ENCODE measurements at places on chromosomes 3 and 15. TPM values are rescaled to one million over a fixed set of nuclear protein-coding genes. Genes with fewer than 3 reads are reported as not detected.
A peak's percentile ranks its signal among the peaks of the same experiment; 100 is the strongest.

Gene WDR49
- total RNA-seq = 0.45 TPM

Gene HTR3D
- not detected for total RNA-seq

DNA sequence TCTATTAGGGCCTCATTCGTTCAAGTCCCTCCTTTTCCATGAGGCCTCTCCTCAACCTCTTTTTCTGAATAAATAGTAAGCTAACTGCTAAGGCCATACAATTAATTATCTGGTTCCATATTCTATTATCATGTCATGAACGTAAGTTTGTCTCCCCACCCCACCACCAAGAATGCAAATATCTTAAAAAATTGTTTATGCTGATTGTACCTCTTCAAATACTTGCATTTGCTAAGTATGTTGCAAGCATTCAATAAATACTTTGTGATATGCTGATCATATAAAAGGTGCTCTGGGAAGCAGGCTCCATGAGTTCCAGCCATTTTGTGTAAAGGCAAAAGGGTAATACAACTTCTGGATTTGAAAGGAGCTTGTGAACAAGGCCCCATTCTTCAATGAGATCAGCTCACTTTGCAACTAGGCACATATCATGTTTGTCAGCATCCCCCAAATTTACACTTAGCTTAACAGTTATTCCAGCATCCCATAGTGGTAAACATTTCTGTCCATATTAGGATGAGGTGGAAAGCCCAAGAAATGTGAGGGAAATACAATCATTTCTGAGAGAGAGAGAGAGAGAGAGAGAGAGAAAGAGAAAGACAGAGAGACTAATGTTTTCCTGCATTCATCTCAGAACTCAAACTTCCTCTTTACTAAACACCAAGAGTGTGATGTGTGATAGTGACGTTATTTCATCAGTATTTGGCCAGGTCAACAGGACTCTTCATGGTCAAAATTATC is 33.2 kb downstream of the SLC12A8 start:
- no peak for DNase-seq
- no peaks in the 10 kb centered on the region for H3K4me1 ChIP-seq
- no peaks in the 10 kb centered on the region for H3K27me3 ChIP-seq

DNA sequence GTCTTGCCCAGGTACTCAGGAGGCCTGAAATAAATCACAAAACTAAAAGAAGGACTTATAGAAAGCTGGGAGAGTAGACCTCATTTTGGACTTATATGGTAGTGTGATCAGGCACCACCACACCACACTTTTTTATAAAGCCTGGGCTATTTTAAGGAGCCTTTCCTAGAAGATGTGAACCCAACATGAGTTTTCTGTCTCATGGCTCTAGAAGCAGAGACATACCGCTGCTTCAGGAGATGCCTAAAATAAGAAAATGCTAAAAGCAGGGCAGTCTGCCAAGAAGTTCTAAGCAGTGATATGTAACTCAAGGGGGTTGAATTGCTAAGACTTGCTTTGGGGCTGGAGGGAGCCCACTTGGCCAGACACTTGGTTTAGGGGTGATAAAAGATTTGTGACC is 49.6 kb downstream of the SUMF1 start:
- peak overlapping the region; percentile 61 for H3K27ac ChIP-seq
- no peaks in the 10 kb centered on the region for H3K36me3 ChIP-seq
- H3K4me3 ChIP-seq = no peak overlapping the region
- no peaks in the 10 kb centered on the region for H3K27me3 ChIP-seq
- peak; percentile 18 for DNase-seq
- peaks cover 3% of the 10 kb centered on the region for H3K4me1 ChIP-seq

DNA sequence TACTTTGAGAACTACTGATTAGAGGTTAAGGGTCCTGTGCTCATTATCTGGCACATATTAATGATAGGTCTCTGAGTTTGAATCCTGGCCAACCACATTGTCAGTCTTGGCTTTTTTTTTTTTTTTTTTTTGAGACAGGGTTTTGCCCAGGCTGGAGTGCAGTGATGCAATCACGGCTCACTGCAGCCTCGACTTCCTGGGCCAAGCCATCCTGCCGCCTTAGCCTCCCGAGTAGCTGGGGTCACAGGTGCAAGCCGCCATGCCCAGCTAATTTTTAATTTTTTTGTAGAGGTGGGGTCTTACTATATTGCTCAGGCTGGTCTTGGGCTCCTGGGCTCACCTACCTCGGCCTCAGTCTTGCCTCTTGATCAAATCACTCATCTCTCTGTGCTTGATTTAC is 547 bp upstream of the PCCB start:
- peaks cover 4% of the 10 kb centered on the region for H3K4me1 ChIP-seq
- H3K27me3 ChIP-seq = no peaks in the 10 kb centered on the region
- H3K4me3 ChIP-seq = peak overlapping the region; percentile 79
- no peak for DNase-seq

GRCh38 chr3:135922903-135923250 is 42.7 kb upstream of the PPP2R3A start:
- H3K36me3 ChIP-seq = no peaks in the 10 kb centered on the region
- H3K4me1 ChIP-seq = no peaks in the 10 kb centered on the region
- no peak overlapping the region for H3K4me3 ChIP-seq
- DNase-seq = no peak
- H3K27ac ChIP-seq = no peak overlapping the region

DNA sequence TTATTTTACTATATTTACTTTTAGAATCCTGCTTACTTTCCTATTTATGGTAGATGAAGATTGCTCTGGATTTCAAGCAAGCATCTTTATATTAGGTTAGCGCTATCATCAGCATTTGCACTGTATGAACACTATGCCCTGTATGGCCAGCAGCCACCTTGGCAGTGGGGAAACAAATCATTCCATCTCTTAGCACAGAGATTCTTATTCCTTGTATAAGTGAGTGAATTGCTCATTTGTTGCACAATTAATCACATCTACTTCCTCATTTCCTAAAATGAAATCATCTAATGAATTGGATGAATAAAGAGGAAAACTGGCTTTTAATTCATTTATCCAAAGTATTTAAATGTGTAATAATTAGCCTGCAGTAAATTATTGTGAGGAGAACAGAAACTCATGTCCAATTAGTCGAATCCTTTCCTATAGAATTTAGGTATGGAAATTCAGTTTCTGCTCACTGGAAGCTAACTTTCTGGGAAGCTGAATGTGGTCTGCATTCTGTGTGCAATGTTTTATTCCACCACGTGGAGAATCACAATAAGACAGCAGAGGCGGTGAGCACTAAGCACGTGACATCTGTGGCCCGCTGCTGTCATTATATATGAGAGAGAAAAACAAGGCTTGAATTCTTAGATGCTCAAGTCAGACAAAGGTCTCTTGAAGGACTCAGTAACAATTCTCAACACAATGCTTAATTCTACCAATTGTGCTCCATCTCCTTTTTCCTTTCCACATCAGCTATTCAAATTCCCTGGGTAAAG is 93.4 kb downstream of the PEX5L start:
- H3K4me1 ChIP-seq = no peaks in the 10 kb centered on the region
- no peaks in the 10 kb centered on the region for H3K27me3 ChIP-seq
- DNase-seq = no peak
- no peak overlapping the region for H3K27ac ChIP-seq
- no peaks in the 10 kb centered on the region for H3K36me3 ChIP-seq
- no peak overlapping the region for H3K4me3 ChIP-seq

- no peak overlapping the region for H3K27ac ChIP-seq
- no peak for DNase-seq
- no peak overlapping the region for H3K4me3 ChIP-seq
- H3K36me3 ChIP-seq = no peaks in the 10 kb centered on the region
Measured at GRCh38 chr15:87293031-87293430, 963.5 kb downstream of the NTRK3 start.

GRCh38 chr3:6351752-6352151 is 509.2 kb upstream of the GRM7 start:
- H3K27me3 ChIP-seq = no peaks in the 10 kb centered on the region
- no peak overlapping the region for H3K4me3 ChIP-seq
- no peaks in the 10 kb centered on the region for H3K36me3 ChIP-seq
- no peak overlapping the region for H3K27ac ChIP-seq
- DNase-seq = no peak

DNA sequence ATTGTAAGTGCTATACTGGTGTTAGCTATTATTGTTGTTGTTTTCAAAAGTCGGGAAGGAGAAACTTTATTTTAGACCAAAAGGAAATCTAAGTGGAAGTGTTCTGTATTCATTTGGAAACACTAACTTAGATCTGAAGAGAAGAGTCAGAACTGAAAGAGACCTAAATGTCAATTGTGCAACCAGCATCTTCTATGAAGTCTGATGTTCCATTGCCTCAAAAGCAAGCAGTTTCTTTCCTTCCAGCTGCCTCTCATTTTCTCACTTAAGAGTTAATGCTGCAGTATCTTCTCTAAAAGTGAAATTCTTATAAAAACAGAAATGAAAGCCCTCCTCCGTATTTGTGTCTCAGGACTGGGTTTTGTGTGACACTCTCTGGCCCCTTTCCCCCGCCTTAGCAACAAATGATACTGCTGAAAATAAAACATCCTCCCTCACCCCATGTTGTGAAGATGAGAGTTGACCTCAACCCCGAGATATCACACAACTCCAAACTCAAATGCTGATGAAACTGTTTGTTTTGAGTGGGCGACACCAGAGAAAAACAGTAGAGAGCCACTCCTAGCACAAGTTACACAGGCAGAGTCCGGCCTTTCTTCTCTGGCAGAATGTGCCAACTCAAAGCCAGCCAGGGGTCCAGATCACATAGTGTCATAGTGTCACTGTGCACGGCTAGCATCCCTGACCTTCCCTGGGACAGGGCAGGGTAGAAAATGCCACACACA is 48.9 kb downstream of the GLDN start:
- no peaks in the 10 kb centered on the region for H3K4me1 ChIP-seq
- no peak overlapping the region for H3K4me3 ChIP-seq
- no peaks in the 10 kb centered on the region for H3K36me3 ChIP-seq
- no peak overlapping the region for H3K27ac ChIP-seq

DNA sequence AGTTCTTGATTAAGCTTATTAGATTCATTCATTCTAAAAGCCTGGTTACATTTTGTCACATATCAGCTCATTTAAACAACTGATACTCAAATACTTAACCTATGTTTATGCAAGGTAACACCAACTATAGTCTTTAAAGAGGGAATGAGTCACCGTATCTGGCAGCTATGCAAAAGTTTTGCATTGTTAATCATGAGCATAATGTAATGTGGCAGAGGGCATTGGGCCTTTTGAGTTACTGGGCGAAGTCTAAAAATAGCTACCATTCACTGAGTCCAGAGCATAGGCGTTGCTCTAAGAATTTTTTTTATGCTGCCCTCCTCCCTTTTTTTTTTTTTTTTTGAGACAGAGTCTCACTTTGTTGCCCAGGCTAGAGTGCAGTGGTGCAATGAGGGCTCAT is 277.7 kb upstream of the ZNF717 start:
- no peaks in the 10 kb centered on the region for H3K4me1 ChIP-seq
- no peaks in the 10 kb centered on the region for H3K36me3 ChIP-seq
- DNase-seq = no peak

DNA sequence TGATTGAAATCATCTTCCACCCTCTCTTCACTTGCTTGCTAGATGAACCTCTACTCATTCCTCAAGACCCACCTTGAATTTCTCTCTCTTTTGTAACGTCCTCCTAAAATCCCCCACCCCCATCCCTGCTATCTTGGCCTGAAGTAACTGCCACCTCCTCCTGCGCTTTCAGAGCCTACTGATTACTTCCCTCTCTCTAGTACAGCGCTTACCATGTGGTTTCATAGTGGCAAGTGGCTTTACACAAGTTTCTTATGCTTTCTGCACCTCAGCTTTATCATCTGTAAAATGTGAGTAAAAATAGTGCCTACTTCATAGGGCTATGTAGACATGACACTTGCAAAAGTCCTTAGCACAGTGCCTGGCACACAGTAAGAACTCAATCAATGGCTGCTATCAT is 28.7 kb upstream of the DAZL start:
- H3K27ac ChIP-seq = no peak overlapping the region
- no peaks in the 10 kb centered on the region for H3K27me3 ChIP-seq

DNA sequence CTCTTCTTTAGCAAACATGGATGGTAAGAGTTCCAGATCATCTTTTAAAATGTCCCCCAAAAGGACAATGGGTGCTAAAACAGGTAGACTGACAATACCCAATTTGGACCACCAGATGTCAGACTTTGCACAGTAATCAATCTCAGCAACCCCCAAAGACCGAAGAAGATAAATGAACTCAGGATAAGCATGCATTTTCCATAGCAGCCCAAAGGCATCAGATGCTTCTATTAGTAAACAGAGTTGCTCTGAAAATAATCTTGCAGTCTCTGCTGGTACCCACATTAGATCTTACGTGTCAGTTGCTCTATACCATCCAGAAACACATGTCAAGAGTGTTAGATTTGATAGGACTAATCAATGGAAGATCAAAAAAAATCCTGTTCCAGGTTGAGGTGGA is 20.6 kb downstream of the MYH15 start:
- no peaks in the 10 kb centered on the region for H3K36me3 ChIP-seq
- no peak overlapping the region for H3K4me3 ChIP-seq
- DNase-seq = peak; percentile 33
- no peak overlapping the region for H3K27ac ChIP-seq
- H3K4me1 ChIP-seq = no peaks in the 10 kb centered on the region

DNA sequence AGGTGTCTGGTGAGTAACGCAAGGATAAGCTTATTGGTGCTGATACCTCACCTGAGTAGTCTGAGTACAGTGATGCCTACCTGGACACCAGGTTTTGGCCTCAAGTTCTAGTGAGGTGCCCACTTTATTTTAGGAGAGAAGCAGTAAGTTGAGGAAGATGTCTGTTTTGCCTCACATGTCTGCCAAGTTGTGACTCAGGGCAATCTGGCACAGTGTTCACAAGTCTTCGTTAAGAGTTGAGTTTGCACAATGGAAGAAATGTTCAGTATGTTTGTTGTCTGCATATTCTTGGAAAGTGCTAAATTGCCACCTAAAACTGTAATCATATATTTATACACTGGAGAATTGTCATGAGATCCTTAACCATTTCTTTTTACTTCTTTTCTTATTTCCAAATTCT is 122.2 kb downstream of the KCNH8 start:
- no peak overlapping the region for H3K27ac ChIP-seq
- no peaks in the 10 kb centered on the region for H3K36me3 ChIP-seq
- DNase-seq = no peak
- H3K4me1 ChIP-seq = no peaks in the 10 kb centered on the region

DNA sequence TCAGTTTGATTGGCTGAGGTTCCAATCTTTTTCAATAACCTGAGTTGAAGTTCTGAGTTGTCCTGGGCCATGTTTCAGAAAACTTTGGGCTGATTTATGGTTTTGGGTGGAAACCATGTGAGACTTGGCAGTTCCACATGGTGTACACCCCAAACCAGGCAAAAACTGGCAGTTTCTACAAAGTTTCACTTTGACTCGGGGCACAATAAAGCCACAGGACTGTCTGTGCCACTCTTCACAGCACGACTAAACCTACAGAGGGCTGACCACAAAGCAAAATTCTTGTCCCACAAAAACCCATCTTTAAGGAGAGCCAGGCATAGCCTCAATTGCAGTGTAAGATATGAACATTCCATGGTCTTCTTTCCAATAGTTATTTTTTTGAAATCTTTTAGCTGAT is 155.0 kb downstream of the DUT start:
- H3K4me1 ChIP-seq = no peaks in the 10 kb centered on the region
- no peak overlapping the region for H3K4me3 ChIP-seq
- DNase-seq = no peak
- no peak overlapping the region for H3K27ac ChIP-seq
- H3K36me3 ChIP-seq = no peaks in the 10 kb centered on the region

Data from prostate gland (tissue), 2 donors.